Left renal pelvis (tissue), 4 donors: ENCODE measurements at places on chromosomes 6 and 20. TPM values are rescaled to one million over a fixed set of nuclear protein-coding genes. Genes with fewer than 3 reads are reported as not detected.

Gene LY6G6D
- not detected for polyA plus RNA-seq

Gene SLC12A5
- polyA plus RNA-seq = 0.85 TPM

Gene MCHR2
- not detected for polyA plus RNA-seq

Gene BCAS4
- polyA plus RNA-seq = 4.4 TPM

Gene FAM209B
- 0.31 TPM for polyA plus RNA-seq

Gene WFDC10B
- not detected for polyA plus RNA-seq

Gene SLC17A1
- 0.64 TPM for polyA plus RNA-seq

Gene IMPG1
- 2.3 TPM for polyA plus RNA-seq

Gene PPP1R16B
- 6.5 TPM for polyA plus RNA-seq

Gene CDK19
- 31.3 TPM for polyA plus RNA-seq

Gene SIGLEC1
- polyA plus RNA-seq = 0.75 TPM

Gene FOXA2
- 0.07 TPM for polyA plus RNA-seq
